ENCODE measurements at places on chromosomes 7 and 10.

GRCh38 chr10:23405540-23405939, 33.3 kb upstream of the OTUD1 start:
- DNase-seq: no peak

GRCh38 chr10:127198307-127198706, 1.9 kb upstream of the INSYN2A start:
- DNase-seq: no peak

GRCh38 chr10:44971935-44972757, 6.5 kb downstream of the DEPP1 start:
- DNase-seq: no peak

GRCh38 chr7:38476764-38477163, 154.4 kb downstream of the AMPH start:
- DNase-seq: no peak

DNA sequence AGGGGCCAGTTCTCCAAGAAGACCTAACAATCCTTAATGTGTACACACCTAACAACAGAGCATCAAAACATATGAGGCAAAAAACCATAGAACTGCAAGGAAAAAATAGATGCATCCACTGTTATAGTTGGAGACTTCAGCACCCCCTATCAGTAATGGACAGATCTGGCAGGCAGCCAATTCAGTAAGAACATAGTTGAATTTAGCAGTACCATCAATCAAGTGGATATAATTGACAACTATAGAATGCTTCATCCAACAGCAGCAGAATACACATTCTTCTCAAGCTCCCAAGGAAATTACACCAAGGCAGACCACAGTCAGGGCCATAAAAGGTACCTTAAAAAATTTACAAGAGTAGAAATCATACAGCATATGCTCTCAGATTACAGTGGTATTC, 42.2 kb downstream of the POLL start:
- DNase-seq: no peak

DNA sequence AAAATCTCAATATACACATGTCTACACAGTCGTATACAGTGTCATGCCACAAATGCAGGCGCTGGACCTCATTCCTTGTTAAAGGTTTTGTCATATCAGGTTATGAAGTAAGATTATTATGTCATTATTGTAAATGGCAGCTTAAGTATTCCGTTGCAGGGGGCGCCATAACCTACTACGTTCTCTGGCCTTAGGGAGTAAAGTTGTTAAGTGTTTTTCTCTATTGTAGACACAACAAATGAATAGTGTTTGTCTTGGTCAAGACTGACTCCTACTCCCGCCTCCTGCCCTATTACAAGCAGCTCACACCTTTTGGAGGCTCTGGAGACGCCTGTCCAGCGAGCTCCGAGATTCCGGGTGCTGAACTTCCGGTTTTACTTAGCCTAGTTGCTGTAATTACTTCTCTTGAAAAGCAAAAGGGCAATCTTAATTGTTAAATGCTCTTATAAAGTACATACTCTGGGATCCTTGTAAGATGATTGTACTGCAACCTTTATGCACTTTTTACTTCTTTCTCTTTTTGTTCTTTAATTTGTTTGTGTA, 994 bp downstream of the GATAD1 start:
- DNase-seq: peak; percentile 57

DNA sequence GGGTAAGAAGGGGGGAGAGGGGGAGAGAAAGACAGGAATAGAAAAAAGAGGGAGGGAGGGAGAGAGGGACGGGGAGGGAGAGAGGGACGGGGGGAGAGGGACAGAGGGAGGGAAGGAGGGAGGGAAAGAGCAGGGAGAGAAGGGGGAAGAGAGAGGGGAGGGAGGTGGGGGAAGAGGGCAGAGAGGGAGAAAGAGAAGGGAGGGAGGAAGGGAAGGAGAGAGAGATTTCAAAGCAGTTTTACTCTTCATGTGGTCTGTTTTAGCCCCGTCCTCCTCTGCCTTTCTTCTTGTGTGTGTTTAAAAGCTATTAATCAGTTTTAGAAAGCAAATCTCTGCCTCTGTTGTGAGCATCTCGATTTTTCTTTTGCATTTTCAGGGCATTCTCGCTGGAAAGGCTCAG, 237.0 kb downstream of the WDR37 start:
- DNase-seq: no peak

- no peak for DNase-seq
These were observed 92.8 kb upstream of the HPS1 start for GRCh38 chr10:98539578-98539977.

DNA sequence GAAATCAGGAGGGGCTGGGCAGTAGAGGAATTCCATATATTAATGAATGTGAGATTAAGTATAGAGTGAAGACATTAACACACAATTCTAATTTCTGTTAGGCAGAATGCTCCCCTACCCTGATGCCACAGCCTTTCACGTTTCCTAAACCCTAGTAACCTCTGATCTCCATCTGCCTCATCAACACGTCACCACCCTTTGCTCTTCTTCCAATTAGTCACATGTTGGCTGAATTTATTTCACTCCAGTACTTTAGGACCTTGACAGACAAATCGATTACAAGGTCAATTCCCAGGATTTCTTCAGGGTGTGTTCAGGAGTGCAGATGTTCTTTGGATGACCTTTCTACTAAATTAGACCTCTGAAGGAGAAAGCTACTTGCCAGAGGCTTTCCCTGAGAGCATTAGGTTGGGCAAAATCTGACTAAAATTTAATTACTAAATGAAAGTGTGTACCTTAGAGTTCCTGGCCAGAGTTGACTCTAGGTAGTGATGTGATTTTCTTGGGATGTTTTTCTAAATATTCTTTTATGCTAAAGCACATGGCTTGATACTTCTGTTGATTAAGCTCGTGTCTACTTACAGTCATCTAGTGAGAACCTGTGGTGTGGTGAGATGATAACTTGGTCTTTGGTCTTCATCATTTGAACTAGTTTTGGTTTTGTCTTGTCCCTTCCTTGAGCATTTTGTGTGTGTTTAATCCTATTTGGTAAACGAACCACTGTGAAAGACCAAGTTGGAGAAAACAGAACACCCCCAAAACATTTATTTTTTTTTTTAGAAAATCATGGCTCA, 12.7 kb downstream of the AGR2 start:
- DNase-seq: no peak

- no peak for DNase-seq
These were observed at the start of gene LHFPL3 for GRCh38 chr7:104328296-104328969. Gene LHFPL3, plus strand, starts transcription at chr7:104328603.

GRCh38 chr7:106075937-106076336, 36.2 kb downstream of the SYPL1 start:
- no peak for DNase-seq

- DNase-seq: peak; percentile 60
These were observed at the start of gene PODXL for GRCh38 chr7:131556053-131556908. Gene PODXL, minus strand, starts transcription at chr7:131556628. Its CDS starts 269 bp downstream, at chr7:131556359.

DNA sequence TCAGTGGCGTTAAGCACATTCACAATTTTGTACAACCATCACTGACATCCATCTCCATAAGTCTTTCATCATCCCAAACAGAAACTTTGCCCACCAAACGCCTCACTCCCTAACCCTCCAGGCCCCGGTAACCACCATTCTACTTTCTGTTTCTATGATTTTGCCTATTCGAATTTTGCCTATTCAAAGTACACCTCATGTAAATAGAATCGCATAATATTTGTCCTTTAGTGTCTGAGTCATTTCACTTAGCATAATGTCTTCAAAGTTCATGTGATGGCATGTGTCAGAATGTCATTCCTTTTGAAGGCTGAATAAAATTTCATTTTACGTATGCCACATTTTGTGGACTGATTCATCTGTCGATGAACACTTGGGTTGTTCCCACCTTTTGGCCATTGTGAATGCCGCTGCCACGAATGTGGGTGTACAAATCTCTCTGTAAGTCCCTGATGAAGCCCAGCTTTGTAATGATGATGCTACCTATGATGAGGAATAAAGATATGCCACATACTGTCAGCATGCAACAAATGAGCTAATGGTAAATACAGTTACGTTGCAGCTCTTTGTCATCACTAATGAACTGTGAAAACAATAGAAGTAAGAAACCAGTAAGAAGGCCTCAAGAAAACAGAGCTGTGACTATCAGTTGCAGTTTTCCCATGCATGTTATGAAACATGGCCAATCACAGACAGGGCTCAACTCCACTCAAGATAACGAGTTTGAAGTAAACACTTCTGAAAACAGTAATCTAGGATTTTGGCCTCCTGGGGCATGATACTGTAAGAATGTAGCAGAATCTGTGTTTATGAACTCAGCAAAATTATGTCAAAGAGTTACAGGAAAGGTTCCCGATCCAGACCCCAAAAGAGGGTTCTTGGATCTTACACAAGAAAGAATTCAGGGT, 120.0 kb downstream of the ADAM12 start:
- DNase-seq: no peak

GRCh38 chr10:95266674-95267095, 24.1 kb downstream of the PDLIM1 start:
- no peak for DNase-seq

- no peak for DNase-seq
These were observed 33.7 kb upstream of the CABCOCO1 start for GRCh38 chr10:61628875-61629513.

DNA sequence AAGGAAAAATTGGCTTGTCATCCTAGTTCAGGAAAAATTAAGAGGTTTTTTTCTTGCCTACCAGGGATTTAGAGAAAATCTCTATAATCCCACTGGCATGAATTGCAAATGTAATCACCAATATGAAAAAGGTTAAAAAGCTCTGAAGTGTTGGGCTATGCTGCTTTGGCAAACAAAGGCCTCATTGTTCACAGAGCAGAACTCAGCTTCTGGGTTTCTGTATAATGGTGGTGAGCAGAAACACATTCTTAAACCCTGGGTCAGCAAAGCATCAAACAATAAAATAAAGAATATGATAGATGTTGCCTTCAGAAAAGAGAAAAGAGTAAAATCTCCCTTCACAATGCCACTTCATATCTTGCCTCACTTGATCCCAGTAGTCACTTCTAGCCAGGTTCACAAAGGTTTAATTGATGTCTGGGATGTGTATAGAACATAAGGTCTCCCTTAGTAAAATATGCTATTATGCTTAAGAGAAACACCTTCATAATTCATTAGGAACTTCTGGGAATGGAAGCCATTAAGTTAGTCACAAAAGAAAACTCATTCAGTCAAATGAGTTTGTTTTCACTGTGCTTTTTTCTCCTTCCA, 1255.5 kb upstream of the PHF14 start:
- DNase-seq: no peak

- no peak for DNase-seq
These were observed 9.1 kb downstream of the WIPF3 start for GRCh38 chr7:29815181-29816105.

GRCh38 chr7:22879280-22879679, 56.6 kb upstream of the TOMM7 start:
- no peak for DNase-seq

DNA sequence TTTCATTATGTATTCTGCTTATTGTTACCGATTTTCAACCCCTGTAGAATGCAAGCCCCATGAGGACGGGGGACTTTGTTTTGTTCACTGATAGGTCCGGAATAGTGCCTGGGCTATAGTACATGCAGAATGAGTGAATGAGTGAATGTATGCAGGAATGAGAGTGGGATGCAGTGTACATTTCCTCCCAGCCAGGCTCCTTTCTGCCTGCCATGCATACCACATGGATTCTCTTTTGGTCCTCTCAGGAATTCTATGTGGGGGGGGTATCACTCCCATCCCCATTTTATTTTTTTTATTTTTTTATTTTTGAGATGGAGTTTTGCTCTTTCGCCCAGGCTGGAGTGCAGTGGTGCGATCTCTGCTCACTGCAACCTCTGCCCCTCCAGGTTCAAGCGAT, 16.7 kb downstream of the TRIM56 start:
- no peak for DNase-seq

DNA sequence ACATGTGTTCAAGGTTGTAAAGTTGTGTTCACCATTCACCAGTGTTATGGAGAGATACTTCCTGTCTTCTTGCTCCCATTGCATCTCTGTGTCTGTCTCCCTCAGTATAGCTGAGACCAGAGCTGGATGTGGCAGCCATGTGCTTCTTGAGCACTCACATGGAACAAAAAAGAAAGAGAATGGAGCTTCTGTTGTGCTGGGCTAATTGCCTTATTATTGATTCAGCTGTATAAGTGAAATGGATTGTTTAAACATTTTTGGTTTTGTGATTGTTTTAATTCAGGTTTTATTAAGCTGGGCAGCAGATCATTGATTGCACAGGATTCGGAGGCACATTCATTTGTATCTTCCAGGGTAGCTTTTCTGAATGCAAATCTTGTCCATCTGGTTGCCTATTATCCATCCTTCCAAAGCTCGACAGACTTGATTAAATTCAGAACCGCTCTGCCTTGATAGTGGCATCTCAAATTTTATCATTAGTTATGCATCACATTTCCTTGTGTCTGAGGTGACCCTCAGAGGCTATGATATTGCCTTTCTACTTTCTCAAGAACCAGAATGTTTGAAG, 119.9 kb downstream of the CCNY start:
- no peak for DNase-seq

GRCh38 chr10:55746002-55746401, 615.1 kb downstream of the ZWINT start:
- DNase-seq: no peak

DNA sequence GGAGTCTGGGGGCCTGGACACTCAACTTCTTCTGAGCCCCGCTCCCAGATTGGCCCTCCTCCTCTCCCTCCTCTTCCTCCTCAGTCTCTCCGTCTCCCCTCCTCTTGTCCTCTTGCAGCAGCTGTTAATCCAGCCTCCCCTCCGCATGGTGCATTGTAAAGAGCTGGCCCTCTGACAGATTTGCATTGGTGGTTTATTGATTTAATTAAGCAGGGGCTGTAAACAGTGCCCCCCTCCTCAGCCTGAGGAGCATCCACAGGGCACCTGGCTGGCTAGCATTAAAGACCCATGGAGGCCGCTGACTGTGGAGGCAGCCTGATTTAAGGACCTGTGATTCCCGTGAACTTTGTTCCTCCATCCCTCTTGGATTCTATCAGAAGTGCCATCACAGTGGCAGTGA, 28.9 kb upstream of the PCBD1 start:
- no peak for DNase-seq

DNA sequence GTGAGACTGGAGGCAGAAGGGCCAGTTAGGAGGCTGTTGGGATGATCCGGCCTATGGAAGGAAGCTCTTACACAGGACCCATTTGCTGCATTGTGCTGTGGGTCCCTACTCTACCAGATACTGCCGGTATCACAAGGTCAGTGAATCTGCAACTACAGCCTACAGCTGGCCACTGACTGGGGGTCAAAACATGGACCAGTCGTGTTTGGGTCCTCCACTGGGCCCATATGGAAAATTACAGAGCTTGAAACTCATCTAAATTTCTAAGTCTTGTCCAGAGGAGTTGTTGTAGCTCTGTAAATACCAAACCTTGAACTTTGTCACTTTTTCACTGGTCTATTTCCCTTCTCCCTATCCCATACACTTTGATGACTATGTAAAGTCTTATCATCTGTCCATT, 5.6 kb upstream of the NUP205 start:
- DNase-seq: no peak

- no peak for DNase-seq
These were observed 339.1 kb downstream of the SEMA3D start for GRCh38 chr7:84847790-84848189.
